ENCODE measurements at places on chromosomes 6 and 20.

DNA sequence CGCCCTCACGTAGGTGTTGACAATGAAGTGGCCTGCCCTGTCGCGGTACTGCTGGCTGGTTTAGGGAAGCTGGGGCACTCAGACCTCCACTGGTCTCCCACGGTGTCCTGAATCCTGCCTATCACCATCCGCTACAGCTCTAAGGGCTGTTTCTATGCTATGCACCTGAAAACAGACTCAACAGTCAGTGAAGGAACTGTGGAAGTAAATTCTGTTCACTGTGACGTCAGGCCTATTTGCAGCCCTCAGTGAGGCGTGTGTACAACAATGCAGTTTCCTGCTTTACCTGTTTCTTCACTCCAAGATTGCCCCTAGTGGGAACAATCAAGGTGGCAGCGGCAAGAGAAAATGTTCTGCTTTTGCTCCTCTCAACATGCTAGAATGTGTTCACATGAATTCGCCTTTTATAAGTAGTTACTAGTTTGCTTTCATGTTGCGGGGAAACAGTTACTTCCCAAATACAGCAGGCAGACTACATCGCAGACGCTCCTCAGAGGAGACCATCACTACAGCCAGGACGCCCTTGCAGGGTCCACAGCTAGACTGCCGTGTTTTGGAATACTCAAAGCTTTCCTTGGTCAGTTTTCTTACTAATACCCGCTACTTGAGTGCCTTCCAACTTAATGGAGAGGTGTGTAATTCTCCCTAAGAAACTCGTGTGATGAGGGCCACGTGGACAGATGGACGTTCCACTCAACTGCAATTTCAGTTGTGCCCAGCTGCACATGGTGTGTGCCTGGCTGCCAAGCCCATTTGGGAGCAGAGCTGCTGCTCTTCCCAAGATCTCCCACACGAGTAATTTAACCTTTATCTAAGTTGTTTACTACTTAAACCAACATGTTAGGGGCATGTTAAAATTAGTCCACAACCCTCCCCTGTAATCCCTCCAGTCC, 25.4 kb downstream of the DIDO1 start:
- no peaks in the 10 kb centered on the region for H3K36me3 ChIP-seq
- H3K4me1 ChIP-seq: peaks cover 20% of the 10 kb centered on the region
- H3K4me3 ChIP-seq: no peak overlapping the region
- H3K27me3 ChIP-seq: no peaks in the 10 kb centered on the region

DNA sequence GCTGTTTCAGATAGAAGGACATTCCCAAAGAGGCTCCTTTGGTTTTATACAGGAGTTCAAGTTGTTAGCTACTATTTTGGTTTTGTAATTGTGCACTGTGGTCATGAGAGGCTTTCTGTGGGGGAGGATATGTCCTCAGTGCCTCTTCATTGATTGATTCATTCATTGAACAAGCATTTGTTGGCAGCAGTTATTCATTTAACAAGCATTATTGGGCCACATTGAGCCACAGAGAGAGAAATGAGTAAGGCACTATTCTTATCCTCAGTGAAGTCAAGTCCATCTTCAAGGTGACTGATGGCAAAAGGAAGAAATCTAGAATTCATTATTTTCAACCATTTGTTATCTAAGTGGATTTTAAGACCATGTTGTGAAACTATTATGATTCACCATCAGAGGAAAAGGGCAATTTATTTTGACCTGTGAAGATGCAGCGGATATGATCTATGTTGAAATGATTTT, 697.2 kb upstream of the CITED2 start:
- no peak for DNase-seq
- H3K27ac ChIP-seq: no peak overlapping the region
- no peak overlapping the region for H3K4me3 ChIP-seq
- peaks cover 31% of the 10 kb centered on the region for H3K4me1 ChIP-seq
- no peaks in the 10 kb centered on the region for H3K36me3 ChIP-seq

DNA sequence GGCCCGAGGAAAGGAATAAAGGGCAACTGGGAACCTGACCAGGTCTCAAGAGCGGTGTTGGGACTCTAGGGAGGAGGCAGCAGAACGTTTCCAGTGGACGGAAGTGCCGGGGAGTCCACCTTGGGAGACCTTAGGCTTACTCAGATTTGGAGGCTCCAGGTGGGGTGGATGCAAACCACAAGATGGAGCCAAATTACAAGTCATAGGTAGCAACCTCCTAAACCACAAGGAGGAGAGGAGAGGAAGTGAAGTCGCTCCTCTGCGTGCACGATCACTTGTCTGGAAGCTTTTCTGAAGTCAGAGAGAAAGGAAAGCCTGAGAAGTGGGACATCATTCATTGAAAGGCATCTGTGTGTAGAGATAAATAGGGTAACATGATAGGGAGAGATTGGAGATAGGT, 9.3 kb downstream of the HLA-DOA start:
- no peaks in the 10 kb centered on the region for H3K4me1 ChIP-seq
- no peak overlapping the region for H3K27ac ChIP-seq
- no peaks in the 10 kb centered on the region for H3K36me3 ChIP-seq

GRCh38 chr6:35786810-35787209, 6.0 kb downstream of the CLPSL1 start:
- DNase-seq: no peak
- no peak overlapping the region for H3K27ac ChIP-seq
- no peaks in the 10 kb centered on the region for H3K36me3 ChIP-seq
- no peak overlapping the region for H3K4me3 ChIP-seq
- peaks cover 3% of the 10 kb centered on the region for H3K4me1 ChIP-seq

- no peak for DNase-seq
- no peak overlapping the region for H3K27ac ChIP-seq
- H3K4me1 ChIP-seq: no peaks in the 10 kb centered on the region
- no peaks in the 10 kb centered on the region for H3K27me3 ChIP-seq
- H3K36me3 ChIP-seq: no peaks in the 10 kb centered on the region
- H3K4me3 ChIP-seq: no peak overlapping the region
These were observed 330.8 kb upstream of the PREP start for GRCh38 chr6:105733556-105734162.

GRCh38 chr6:169990095-169991030, 238.9 kb downstream of the ERMARD start:
- H3K4me1 ChIP-seq: peaks cover 24% of the 10 kb centered on the region
- no peak overlapping the region for H3K27ac ChIP-seq
- H3K4me3 ChIP-seq: no peak overlapping the region
- no peaks in the 10 kb centered on the region for H3K36me3 ChIP-seq
- no peak for DNase-seq

DNA sequence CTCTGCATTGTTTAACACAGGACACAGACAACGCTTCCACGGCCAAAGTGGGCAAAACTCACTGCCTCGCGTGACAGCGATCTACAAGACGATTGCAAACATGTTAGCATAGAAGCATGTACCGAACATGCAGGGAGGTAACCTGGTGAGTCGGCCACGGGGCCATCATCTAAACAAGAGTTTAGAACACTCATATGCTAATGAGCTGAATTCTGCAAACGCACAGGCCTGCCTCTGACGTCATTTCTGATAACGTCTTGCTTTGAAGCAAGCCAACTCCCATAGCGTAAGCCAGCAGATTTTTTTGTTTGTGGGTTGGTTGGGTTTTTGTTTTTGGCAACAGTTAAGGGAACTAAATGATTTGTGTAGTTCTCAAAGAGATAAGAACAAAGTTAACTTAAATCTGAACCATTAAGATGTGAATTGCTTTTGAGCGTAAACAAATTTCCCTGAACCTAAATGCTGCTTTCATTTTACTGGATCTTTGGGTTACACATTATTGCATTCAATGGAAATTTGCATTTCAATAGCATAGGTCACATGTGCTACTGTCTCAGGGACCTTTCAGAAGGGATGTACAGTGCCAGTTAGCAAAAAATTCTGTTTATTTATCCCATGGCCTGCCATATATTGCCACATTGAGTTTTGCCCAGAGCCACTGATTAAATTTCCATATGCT, 184.5 kb upstream of the PDE10A start:
- peaks cover 2% of the 10 kb centered on the region for H3K4me1 ChIP-seq
- H3K27ac ChIP-seq: peak overlapping the region; percentile 61
- H3K27me3 ChIP-seq: no peaks in the 10 kb centered on the region
- no peaks in the 10 kb centered on the region for H3K36me3 ChIP-seq

DNA sequence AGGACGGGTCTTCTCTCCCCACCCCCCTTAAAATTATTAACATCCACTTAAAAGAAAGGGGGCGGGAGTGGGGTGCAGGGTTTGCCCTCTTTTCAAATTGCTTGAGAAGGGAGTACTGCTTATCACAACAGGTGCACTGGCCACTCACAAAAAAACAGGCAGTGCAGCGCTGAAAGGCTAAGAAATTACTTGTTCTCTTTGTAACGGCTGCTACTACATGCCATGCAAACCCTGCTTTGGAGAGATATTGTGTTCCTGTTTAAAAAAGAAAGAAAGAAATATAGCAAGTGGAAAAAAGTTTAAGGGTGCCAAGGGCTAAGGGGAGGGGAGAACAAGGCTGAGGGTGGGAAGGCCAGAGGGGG, 312.7 kb upstream of the JARID2 start:
- no peaks in the 10 kb centered on the region for H3K36me3 ChIP-seq
- H3K27ac ChIP-seq: no peak overlapping the region
- no peaks in the 10 kb centered on the region for H3K27me3 ChIP-seq

DNA sequence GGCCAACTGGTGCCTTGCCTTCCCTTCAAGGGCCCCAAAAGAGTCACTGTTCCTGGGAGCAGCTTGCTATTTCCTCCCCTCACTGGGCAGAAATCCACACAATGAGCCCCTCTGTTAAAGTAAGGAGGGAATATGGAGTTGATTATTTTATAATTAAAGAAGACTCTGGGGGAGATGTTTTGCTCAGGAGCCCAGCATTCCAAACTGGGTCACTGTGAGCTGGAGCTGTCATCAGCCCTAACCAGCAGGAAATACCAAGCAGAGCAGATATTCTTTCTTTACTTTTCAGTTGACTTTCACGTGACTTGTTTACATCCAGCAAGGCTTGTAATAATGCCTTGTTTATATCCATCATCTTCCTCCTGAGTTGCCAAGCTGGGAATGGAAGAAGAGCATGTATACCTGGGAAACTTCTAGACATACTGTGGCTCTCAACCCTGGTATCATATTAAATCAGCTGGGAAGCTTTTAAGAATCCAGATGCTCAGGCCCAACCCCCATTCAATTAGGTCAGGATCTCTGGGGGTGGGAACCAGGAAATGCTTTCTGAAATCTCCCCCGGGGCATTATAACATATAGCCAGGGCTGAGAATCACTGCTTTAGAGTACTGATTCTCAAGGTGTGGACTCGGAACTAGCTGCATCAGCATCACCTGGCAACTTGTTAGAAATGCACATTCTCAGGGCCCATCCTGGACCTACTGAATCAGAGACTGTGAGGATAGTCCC, 175.6 kb upstream of the MYLIP start:
- peak overlapping the region; percentile 70 for H3K27ac ChIP-seq
- H3K4me1 ChIP-seq: peaks cover 43% of the 10 kb centered on the region
- H3K36me3 ChIP-seq: no peaks in the 10 kb centered on the region
- no peak for DNase-seq

DNA sequence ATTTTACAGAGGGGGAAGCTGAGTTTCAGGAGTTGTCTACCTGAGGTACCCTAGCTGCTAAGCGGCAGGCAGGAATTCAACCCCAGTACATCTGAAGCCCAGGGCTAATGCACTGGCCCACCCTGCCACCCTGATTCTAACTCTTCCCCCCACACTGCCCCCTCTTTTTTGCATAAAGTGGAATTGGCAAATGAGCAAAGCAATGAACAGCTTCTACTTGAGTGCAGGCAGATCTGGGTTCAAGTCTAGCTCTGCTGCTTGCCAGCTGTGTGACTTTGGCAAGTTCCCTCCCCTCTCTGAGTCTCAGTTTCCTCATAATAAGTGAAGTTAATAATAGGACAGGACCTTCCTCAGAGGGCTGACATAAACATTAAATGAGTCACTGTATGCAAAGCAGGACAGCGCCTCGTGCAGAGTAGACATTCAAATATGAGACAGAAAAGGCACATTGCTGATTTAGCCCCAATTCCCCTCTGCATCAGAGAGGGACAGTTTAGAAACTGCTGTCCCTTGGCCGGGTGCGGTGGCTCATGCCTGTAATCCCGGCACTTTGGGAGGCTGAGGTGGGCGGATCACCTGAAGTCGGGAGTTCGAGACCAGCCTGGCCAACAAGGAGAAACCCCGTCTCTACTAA, 4.7 kb downstream of the ADA start:
- H3K27me3 ChIP-seq: no peaks in the 10 kb centered on the region
- peaks cover 43% of the 10 kb centered on the region for H3K4me1 ChIP-seq
- no peaks in the 10 kb centered on the region for H3K36me3 ChIP-seq
- DNase-seq: no peak

GRCh38 chr6:133136177-133136880, 104.8 kb upstream of the EYA4 start:
- no peak overlapping the region for H3K27ac ChIP-seq
- peaks cover 17% of the 10 kb centered on the region for H3K4me1 ChIP-seq
- H3K27me3 ChIP-seq: no peaks in the 10 kb centered on the region
- H3K36me3 ChIP-seq: no peaks in the 10 kb centered on the region

DNA sequence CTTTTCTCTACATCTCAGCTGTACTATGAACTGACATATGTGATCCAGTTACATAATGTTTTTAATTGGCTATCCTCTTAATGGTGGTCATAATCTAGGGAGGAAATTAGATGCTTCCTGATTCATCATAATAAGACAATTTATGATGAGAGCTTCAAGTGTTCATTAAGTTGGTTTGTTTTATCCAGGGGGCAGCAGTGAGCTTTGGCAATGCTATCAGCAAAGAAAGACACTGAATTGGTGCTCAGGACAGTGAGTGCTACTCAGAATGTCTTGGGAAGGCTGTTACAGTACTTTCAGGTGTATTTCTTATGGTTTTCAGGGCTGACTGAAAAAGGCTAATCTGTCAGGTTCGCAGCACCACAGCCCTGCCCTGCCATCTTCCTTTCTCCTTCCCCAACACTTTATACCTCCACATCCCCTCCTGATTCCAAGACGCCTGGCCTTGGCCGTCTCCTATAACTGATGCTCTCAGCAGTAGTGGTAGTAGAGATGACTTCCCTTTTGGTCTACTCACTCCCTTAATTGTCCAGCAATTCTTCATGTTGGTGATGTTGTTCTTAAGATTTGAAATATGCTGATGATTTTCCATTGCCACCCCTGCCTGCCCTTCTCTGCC, 67.0 kb upstream of the TNFAIP3 start:
- H3K4me3 ChIP-seq: no peak overlapping the region
- H3K27ac ChIP-seq: no peak overlapping the region
- no peaks in the 10 kb centered on the region for H3K36me3 ChIP-seq
- H3K27me3 ChIP-seq: no peaks in the 10 kb centered on the region
- no peaks in the 10 kb centered on the region for H3K4me1 ChIP-seq
- DNase-seq: peak; percentile 60
